CD4-positive, alpha-beta memory T cell (primary cell): ENCODE measurements at places on chromosomes 13 and 19. TPM values are rescaled to one million over a fixed set of nuclear protein-coding genes. Genes with fewer than 3 reads are reported as not detected.

The BRSK1 gene
- 1.4 TPM for total RNA-seq

DNA sequence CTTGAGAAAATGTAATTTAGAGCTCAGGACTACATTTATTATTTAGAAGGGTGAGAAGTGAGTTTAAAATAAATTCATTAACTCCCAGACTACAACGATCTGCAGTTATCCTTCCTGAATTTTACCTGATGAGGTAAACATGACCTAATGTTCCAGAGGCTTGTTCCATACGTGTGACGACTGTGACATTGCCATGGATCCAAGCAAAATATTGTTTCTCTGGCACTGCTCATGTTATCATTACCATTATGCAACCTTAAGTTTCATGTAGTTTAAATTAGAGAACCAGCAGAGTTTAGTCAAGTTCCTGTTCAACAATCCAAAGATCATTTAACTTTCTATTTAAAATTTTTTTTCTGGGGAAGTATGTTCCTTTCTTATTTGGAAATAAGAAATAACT, 279.6 kb downstream of the KLF5 start:
- H3K36me3 ChIP-seq = no peaks in the 10 kb centered on the region
- no peak overlapping the region for H3K4me3 ChIP-seq
- H3K4me1 ChIP-seq = no peaks in the 10 kb centered on the region
- H3K27me3 ChIP-seq = no peaks in the 10 kb centered on the region
- no peak for DNase-seq

The ERICH4 gene
- not detected for total RNA-seq

GRCh38 chr19:37519890-37520289, 13.2 kb downstream of the ZNF793 start:
- DNase-seq = no peak
- H3K36me3 ChIP-seq = no peaks in the 10 kb centered on the region
- H3K4me1 ChIP-seq = no peaks in the 10 kb centered on the region

DNA sequence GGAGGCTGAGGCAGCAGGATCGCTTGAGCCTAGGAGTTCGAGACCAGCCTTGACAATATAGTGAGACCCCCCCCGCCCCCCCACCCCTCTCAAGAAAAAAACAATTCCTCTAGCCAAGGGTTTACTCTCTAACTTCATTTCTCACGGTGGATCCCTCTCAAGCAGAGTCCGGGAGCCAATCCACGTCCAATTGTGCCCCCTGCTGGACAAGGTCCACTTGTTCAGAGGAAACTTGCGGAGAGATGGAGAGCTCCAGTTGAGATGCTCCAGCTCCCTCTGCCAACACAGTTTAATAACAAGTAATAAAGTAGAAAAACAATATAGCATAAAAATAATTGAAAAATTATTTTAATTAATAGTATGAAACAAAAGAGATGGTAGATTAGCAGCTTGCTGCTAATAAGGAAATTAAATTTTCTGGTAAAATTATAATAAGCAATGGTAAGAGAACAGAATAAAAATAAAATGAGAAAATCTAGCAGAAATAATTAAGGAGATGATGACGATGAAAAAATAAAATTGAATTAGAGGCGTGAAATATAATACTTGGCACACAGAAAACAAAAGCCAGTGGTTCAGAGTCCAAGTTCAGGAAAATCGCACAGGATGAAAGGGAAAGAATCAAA, 14.5 kb upstream of the SIGLEC14 start:
- peaks cover 3% of the 10 kb centered on the region for H3K4me1 ChIP-seq
- DNase-seq = no peak
- H3K27me3 ChIP-seq = no peaks in the 10 kb centered on the region
- no peak overlapping the region for H3K4me3 ChIP-seq

The SOX21 gene
- not detected for total RNA-seq

DNA sequence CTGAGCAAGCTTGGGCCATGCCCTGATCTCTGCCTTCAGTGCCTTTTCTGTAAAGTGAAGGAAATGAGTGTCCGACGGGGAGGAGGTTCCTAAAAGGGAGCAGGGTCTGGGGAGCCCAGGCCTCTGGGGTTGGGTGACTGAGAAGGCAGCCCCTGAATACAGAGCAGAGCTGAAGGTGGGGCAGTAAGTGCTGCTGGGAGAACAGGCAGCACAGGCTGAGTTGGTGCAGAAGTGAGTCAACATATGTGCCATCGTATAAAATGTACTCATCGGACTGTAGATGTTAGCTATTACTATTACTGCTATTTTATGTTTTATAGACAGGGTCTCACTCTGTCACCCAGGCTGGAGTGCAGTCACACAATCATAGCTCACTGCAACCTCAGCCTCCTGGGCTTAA, 1.0 kb upstream of the HAMP start:
- H3K27ac ChIP-seq = no peak overlapping the region
- no peaks in the 10 kb centered on the region for H3K27me3 ChIP-seq
- peaks cover 3% of the 10 kb centered on the region for H3K36me3 ChIP-seq
- no peak overlapping the region for H3K4me3 ChIP-seq
- DNase-seq = no peak

DNA sequence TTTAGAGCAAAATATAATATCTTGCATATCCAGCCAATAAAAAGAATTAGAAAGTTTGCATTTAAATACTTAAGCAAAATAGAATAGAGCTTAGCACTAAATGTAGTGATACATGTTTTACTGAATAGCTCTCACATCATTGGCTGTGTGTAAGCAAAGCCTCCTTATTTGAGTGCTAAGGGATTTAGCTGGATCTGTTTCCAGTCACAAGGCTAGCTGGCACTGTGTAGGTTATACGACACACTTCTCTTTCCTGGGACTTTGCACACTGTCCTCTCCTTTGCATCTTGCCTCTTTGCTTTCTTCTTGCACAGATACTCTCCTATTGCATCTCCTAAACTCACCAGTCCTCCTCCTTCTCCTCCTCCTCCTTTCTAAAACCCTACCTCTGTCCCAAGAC, 423.8 kb downstream of the KLF5 start:
- no peak for DNase-seq
- no peaks in the 10 kb centered on the region for H3K36me3 ChIP-seq
- H3K4me1 ChIP-seq = no peaks in the 10 kb centered on the region
- H3K27ac ChIP-seq = no peak overlapping the region
- no peaks in the 10 kb centered on the region for H3K27me3 ChIP-seq
- no peak overlapping the region for H3K4me3 ChIP-seq

The CEACAM8 gene
- not detected for total RNA-seq

The CPB2 gene
- not detected for total RNA-seq

DNA sequence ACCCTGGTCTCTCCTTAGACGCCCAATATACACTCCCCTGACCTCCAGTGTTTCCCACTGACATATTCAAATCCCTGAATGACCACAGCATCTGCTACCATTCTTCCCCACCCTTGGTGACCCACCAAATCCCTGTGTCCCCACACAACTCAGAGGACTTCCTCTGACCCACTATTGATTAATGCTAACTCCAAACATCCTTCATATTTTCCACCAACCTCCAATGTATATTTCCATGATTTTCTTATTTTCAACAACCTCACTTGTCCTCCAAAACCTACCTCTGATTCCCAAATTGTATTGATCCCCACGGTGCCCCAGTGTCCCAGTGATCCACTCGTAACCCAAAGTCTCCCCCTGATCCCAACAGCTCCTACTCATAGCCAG, 526 bp upstream of the DMWD start:
- H3K27me3 ChIP-seq = peaks cover 4% of the 10 kb centered on the region
- H3K4me1 ChIP-seq = peaks cover 32% of the 10 kb centered on the region
- DNase-seq = no peak
- H3K27ac ChIP-seq = no peak overlapping the region
- peaks cover 13% of the 10 kb centered on the region for H3K36me3 ChIP-seq
- peak overlapping the region; percentile 62 for H3K4me3 ChIP-seq

The ZNF700 gene
- 25.6 TPM for total RNA-seq

The ZNF541 gene
- 0.79 TPM for total RNA-seq

- no peaks in the 10 kb centered on the region for H3K27me3 ChIP-seq
- no peak for DNase-seq
- H3K4me3 ChIP-seq = no peak overlapping the region
Observed at GRCh38 chr19:31290931-31291590, 58.2 kb downstream of the TSHZ3 start.

The TEKTIP1 gene
- 10.6 TPM for total RNA-seq

The GSX1 gene
- not detected for total RNA-seq

DNA sequence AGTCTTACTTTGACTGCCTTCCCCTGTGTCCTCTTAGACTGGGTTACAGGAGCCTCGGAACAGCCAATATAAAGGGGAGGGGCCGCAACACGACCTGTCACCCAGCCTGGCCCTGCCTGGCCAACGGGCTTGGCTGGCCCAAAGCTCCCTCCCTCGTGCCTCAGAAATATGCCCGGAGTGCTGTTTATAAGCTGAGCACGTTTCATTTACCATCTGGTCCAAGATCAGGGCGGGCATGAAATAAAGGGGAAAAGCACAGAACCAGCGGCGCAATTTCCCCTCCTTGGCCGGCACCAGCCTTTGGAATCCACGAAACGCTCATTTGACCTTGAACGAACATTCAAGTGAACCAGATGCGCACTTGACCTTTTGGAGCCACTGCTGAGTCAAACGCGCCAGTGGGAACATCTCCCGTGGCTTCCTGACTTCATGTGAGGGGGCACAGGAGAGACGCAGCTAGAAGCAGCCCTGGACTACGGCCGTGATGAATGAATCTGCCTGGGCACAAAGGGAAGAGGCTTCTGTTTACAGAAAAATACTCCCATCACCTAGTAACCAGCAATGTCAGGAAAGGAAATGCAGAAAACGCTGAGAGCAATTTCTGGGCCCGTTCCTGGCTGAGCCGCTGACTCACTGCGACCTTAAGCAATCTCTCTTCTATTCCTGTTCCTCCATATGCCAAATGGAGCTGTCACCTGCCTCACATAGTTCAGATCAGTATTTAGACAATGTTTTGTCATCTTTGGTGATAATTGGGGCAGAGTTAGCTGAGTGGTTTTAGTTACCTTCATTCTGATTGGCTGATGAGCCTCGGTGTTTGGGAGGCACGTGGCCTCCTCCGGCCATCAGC, 53.3 kb downstream of the RFX2 start:
- H3K27me3 ChIP-seq = no peaks in the 10 kb centered on the region
- H3K4me1 ChIP-seq = peaks cover 33% of the 10 kb centered on the region
- no peaks in the 10 kb centered on the region for H3K36me3 ChIP-seq
- H3K4me3 ChIP-seq = no peak overlapping the region
- H3K27ac ChIP-seq = no peak overlapping the region

The CDC42EP5 gene
- not detected for total RNA-seq

DNA sequence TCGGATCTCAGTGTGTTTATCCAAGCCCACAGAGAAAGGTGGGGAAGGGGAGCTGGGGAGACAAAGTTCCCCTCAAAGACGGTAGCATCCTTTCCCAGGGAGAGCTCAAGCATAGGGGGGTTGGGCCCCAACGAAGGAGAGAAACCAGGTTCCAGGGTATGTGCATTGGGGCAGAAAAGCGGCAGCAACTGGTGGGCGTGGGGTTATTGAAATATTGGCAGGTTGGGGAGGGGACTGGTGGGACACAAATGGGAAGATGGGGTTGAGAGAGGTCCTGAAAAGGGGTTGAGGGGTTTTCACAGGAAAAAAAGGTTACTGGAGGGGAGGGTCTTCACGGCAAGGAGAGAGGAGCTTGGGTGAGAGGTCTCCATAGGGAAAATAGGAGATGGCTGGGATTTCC, 1.0 kb downstream of the ASF1B start:
- no peak overlapping the region for H3K4me3 ChIP-seq
- peaks cover 18% of the 10 kb centered on the region for H3K4me1 ChIP-seq
- H3K27ac ChIP-seq = peak overlapping the region; percentile 60
- H3K27me3 ChIP-seq = no peaks in the 10 kb centered on the region

The THSD1 gene
- total RNA-seq = 0.50 TPM

The SIGLEC9 gene
- 3.4 TPM for total RNA-seq

DNA sequence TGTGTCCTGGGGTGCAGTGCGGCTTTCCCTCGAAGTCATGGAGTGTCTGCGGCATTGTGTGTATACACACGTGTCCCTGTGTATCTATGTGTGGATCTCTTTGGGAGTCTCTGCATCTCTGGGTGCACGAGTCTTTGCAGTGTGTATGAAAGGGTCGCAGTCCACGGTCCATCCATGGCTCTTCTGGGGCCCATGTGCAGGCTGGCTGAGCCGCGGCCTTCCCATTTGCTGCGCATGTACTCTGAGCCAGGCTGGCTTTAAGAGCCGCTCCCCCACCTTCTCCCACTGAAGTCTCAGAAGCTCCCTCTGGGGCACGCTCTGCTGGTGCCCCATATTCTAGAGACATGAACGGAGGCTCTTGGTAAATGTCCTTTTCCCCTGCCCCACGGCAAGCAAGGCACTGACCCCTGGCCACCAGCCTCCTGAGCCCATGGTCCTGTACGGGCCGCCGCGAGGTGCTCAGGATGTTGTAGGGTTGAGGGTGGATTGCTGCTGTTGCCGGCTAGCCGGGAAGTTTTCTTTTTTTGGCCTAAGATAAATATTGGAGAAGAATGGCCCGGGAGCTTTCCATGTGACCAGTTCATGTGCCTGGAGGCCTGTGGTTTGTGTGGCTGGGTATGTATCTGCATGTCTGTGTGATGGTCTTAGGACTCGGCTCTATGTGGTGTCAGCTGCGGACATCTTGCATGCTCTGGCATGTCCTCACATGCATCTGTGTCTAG, 31.9 kb downstream of the PAK4 start:
- DNase-seq = no peak
- H3K36me3 ChIP-seq = no peaks in the 10 kb centered on the region
- H3K4me1 ChIP-seq = peaks cover 4% of the 10 kb centered on the region
- H3K27ac ChIP-seq = no peak overlapping the region
- no peak overlapping the region for H3K4me3 ChIP-seq

- no peak for DNase-seq
- no peak overlapping the region for H3K4me3 ChIP-seq
- H3K36me3 ChIP-seq = no peaks in the 10 kb centered on the region
- H3K27ac ChIP-seq = no peak overlapping the region
- no peaks in the 10 kb centered on the region for H3K27me3 ChIP-seq
Observed at GRCh38 chr13:109233293-109233692, 553.1 kb downstream of the IRS2 start.

DNA sequence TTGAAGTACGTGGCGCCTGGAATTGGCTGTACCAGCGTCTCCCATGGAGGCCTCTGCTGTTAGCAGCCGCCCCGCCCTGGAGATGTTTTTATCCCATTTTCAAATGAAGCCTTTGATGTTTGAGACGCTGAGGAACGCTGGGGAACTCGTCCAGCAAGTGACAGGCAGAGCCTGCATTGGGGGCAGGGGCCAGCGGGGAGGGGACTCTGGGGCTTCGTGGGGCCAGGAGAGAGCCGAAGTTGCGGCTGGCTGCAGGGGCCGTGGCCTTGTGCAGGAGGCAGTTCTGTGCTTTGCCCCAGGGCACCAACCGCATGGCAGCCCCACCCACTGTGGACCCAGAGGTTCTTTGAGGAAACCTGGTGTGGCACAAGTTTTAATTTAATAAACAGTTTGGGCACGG, 13.5 kb downstream of the SPPL2B start:
- no peak overlapping the region for H3K4me3 ChIP-seq
- no peaks in the 10 kb centered on the region for H3K27me3 ChIP-seq
- no peak for DNase-seq
- H3K36me3 ChIP-seq = no peaks in the 10 kb centered on the region

The MUC16 gene
- total RNA-seq = not detected

DNA sequence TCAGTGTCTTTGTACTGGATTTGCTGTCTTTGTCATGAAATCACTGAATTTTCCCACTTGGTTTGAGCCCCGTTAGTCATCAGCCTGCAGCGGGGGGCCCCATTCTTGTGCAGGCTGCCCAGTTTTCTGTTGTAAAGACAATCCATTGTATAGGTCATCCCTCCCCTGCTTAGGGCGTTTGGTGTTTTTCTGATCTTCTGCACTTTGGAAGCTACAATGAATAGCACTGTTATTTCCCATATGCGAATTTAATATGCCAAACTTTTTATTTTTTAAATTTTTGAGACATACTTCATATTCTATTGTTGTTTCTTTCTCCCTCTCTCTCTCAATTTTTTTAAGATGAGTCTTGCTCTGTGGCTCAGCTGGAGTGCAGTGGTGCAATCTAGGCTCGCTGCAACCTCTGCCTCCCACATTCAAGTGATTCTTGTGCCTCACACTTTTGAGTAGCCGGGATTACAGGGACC, 9.0 kb downstream of the SLC27A1 start:
- no peak overlapping the region for H3K4me3 ChIP-seq
- H3K4me1 ChIP-seq = no peaks in the 10 kb centered on the region
- no peak overlapping the region for H3K27ac ChIP-seq
